ENCODE measurements at places on chromosomes 16 and 17.

GRCh38 chr17:38890410-38890746, 20.5 kb downstream of the LASP1 start:
- no peak for DNase-seq

- no peak for DNase-seq
Measured at GRCh38 chr16:46730126-46730525, 18.0 kb downstream of the MYLK3 start.

DNA sequence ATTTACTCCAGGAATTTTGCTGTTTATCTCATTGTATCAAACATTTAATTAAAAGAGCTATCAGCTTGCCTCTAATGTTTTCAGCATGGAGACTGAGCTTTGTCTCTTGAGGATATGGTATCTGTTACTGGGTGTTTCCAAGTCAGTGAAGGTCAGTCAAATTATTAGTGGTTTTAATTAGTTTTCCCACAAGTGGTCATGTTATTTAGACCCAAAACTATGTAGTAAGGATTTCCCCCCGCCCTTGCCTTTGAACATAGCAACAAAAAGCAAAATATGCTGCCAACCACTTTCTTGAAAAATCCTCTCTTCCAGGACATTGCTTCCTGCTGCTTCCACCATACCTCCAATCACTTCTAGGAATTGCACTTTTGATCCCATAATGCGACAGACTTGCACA, 355.6 kb downstream of the GRIN2A start:
- DNase-seq = no peak

DNA sequence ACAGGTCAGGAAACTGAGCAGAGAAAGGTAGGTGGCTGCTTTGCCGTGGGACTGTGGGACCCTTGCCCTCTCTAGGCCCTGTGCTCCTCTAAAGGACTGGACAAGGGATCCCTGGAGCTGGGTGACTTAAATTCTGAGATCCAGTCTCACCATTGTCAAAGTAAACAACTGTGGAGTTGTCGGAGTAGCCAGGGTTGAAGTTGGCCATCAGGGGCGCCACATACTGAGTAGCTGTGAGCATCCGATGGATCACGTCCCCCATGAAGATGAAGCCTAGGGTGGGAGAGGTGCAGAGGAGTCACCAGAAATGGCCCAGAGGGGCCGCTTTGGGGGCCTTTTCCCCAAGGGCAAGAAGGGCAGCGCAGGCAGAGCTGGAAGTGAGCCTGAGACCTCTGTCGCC, 43.5 kb downstream of the PLXDC1 start:
- no peak for DNase-seq

GRCh38 chr17:1515640-1516387, 598 bp downstream of the INPP5K start:
- DNase-seq = peak; percentile 25

DNA sequence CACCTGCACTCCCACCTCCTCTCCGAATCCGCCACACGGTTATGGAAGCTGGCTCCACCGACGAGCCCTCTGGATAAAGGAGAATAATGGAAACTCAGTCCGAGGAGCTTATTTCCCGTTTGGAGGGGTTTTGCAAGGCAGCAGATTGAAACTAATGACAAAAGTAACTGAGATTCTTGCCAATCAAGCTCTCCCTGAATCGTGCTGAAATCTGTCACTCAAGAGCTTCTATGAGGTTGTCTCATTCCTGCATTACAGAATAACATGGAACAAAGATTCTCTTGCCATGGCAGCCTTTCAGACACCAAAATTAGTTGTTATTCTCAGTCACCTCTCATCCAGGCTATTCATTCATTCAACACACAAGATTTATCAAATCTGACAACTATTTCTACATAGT, 405.9 kb downstream of the SOX9 start:
- no peak for DNase-seq

- no peak for DNase-seq
Measured at GRCh38 chr17:49496867-49497147, 1.7 kb downstream of the NGFR start.

- DNase-seq = no peak
Measured at GRCh38 chr17:2691965-2692780, 19.4 kb downstream of the CLUH start.

GRCh38 chr16:85984231-85984880, 85.4 kb downstream of the IRF8 start:
- no peak for DNase-seq

- DNase-seq = peak; percentile 57
Measured at GRCh38 chr17:17823433-17824118, 13.2 kb downstream of the SREBF1 start.

- DNase-seq = no peak
Measured at GRCh38 chr16:67701420-67701819, 17.7 kb downstream of the GFOD2 start.

- no peak for DNase-seq
Measured at GRCh38 chr17:63838631-63839171, 3.8 kb downstream of the SMARCD2 start.

- DNase-seq = no peak
Measured at GRCh38 chr16:30992931-30993816, 8.2 kb downstream of the HSD3B7 start.

GRCh38 chr17:10001306-10001873, 96.3 kb upstream of the RCVRN start:
- no peak for DNase-seq

DNA sequence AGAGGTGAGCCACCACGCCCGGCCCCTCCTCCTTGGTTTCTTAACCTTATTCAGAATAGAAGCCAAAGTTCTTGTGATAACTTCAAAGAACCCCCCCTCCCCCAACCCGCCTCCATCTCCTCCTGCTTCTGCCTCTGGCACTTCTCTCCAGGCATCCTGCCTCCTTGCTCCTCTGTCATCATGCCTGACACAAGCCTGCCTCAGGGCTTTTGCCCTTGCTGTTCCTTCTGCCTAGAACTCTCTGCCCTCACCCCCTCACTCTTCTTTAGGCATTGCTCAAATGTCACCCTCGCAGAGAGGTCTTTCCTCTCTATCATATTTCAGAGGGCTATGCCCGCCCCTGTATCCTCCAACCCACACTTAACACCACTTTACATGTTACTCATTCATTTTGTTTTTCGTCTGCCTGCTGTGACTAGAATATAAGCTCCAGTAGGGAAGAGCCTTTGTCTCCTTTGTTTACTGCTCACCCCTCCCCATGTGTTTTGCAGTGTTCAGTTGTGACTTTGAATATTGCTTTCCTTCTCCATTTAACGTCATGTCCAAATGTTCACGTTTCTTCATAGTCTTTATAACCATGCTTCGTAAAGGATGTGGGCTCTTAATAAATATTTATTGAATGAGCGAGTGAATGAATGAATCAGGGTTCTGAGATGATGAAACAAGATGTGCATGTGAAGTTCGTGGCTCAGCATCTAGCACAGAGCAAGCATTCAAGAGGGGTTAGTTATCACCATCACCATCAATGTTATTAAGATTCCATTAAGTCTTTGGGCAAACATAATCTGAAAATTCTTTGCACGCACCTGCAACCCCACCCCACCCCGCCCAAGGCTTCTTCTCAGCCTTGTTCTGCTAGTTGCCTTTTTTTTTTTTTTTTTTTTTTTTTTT, 186.2 kb upstream of the WSCD1 start:
- no peak for DNase-seq

- no peak for DNase-seq
Measured at GRCh38 chr17:39650121-39650579, 13.2 kb downstream of the STARD3 start.

DNA sequence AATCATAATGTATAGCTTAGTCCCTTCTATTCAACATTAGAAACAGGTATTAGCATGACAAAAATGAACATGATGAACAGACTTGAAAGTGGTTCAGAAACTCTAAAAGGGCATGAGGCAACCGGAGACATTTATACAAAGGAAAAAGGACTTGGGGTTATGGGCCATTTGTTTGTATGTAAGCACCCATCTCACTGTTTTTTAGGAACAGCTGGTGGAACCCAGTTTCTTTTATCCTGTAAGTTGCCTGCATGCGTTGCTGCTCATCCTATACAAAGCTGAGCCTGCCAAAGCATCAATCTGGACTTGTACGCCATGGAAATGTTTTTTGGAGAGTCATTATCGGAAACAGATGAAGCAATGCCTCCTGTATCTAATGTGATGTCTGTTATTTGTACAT, 72.3 kb upstream of the NACA2 start:
- no peak for DNase-seq

- DNase-seq = no peak
Measured at GRCh38 chr16:89341697-89342694, 124.5 kb downstream of the ZNF778 start.

- DNase-seq = no peak
Measured at GRCh38 chr17:2580661-2581060, 12.8 kb upstream of the PAFAH1B1 start.

DNA sequence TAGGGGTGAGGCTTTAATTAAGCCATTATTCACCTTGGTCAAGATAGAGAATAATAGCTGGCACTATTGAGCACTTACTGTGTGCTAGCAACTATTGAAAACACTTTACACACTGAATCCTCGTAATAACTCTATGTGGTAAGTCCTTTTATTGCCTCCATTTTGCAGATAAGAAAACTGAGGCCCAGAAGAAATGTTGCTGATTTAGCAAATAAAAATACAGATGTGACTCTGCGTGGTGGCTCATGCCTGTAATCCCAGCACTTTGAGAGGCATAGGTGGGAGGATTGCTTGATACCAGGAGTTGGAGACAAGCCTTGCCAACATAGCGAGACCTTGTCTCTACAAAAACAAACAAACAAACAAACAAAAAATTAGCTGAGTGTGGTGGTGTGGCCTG, 19.4 kb downstream of the OTOA start:
- DNase-seq = no peak

- peak; percentile 3 for DNase-seq
Measured at GRCh38 chr17:35460354-35460851, 11.8 kb upstream of the SLFN13 start.
